IMR-90 (cell line): ENCODE measurements at places on chromosomes 5 and 9. TPM values are rescaled to one million over a fixed set of nuclear protein-coding genes. Genes with fewer than 3 reads are reported as not detected.

GRCh38 chr5:173789031-173789920, 98.9 kb upstream of the CPEB4 start:
- H3K4me1 ChIP-seq: peaks cover 10% of the 10 kb centered on the region
- H3K27ac ChIP-seq: no peak overlapping the region
- no peak overlapping the region for H3K4me3 ChIP-seq
- peak; percentile 78 for DNase-seq
- no peaks in the 10 kb centered on the region for H3K36me3 ChIP-seq
- no peaks in the 10 kb centered on the region for H3K27me3 ChIP-seq

DNA sequence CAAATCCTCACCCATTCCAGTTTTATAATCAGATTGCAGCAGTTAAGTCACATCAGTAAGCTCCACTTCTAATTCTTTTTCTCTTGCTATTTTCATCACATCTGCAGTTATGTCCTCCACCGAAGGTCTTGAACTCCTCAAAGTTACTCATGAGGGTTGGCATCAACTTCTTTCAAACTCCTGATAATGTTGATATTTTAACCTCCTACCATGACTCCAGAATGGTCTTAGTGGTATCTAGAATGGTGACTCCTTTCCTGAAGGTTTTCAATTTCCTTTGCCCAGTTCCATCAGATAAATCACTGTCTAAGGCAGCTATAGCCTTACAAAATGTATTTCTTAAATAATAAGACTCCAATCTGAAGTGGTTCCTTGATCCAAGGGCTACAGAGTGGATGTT, 53.8 kb upstream of the EDIL3 start:
- peak; percentile 2 for DNase-seq
- H3K27me3 ChIP-seq: no peaks in the 10 kb centered on the region
- peaks cover 4% of the 10 kb centered on the region; the same call in 1 of the 2 replicates for H3K4me1 ChIP-seq
- no peaks in the 10 kb centered on the region for H3K36me3 ChIP-seq

Gene FAM169A
- under 0.01 TPM in 2 replicates for total RNA-seq

GRCh38 chr5:97094579-97095317, 47.7 kb downstream of the LIX1 start:
- H3K4me1 ChIP-seq: peaks cover 2% of the 10 kb centered on the region; the same call in 1 of the 2 replicates
- H3K27ac ChIP-seq: no peak overlapping the region
- H3K4me3 ChIP-seq: no peak overlapping the region
- H3K27me3 ChIP-seq: peaks cover 24% of the 10 kb centered on the region
- no peaks in the 10 kb centered on the region for H3K36me3 ChIP-seq

- H3K27ac ChIP-seq: no peak overlapping the region
- no peaks in the 10 kb centered on the region for H3K36me3 ChIP-seq
- no peak for DNase-seq
These were observed 133.4 kb downstream of the ACTBL2 start for GRCh38 chr5:57349214-57349613.

Gene SOX30
- not detected in 2 replicates for total RNA-seq

- no peak for DNase-seq
- H3K36me3 ChIP-seq: no peaks in the 10 kb centered on the region
- no peak overlapping the region for H3K27ac ChIP-seq
These were observed 19.1 kb downstream of the GLRA1 start for GRCh38 chr5:151905557-151905961.

DNA sequence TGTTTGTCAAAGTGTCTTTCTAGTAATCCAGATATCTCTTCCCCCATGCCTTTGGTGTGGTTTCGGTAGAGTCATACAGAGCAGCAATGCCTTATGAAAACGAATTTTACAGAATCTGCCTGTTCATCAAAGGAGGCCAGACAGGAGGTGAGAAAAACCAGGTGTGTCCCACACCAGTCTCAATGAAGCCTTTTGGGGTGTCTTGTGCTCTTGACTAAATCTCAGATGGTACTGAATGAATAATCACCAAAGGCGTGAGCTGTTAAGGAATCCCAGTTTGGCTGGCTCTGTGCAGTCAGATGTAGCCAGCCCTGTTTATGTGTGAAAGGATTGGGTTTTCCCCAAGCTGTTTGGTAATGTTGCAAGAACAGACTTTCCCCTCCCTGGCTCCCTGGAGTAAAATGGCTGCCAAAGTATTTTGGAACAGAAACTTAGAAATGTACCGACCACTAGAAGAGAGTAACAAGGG, 70.8 kb upstream of the CDKN2B start:
- no peak overlapping the region for H3K27ac ChIP-seq
- no peak overlapping the region for H3K4me3 ChIP-seq
- H3K4me1 ChIP-seq: peaks cover 6% of the 10 kb centered on the region
- H3K36me3 ChIP-seq: no peaks in the 10 kb centered on the region
- H3K27me3 ChIP-seq: no peaks in the 10 kb centered on the region

DNA sequence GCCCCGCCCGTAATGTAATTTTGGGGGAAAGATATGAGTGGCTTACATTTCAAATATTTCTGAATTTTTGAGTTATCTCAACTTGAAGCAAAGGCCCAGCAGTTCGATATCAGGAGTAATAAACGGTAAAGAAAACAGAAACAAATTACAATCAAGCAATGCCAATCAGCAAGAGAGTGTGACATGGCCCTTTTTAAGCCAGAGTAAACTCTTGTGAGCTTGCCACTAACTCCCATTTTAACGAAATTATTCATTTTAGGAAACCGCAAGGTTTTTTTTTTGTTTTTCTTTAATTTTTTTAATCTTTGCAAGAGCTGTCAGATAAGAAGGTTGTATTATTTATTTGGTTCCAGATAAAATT, 17.6 kb upstream of the CDK7 start:
- H3K27me3 ChIP-seq: no peaks in the 10 kb centered on the region
- peak overlapping the region; percentile 91 for H3K4me3 ChIP-seq
- no peak for DNase-seq

DNA sequence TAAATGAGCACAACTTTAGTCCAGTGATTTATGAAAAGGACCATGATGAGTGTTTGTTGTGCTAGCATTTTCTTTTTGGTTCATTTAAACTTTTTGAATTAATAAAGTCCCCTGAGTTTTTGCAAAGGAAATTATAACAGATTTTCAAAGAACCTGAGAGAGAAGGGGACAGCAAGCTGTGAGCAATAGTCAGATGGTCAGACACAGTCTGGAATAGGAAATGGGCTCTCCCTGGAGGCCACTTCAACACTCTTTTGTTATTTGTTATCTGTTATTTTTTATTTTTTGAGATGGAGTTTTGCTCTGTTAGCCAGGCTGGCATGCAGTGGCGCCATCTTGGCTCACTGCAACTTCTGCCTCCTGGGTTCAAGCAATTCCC, 171.1 kb downstream of the ARHGEF28 start:
- H3K4me3 ChIP-seq: no peak overlapping the region
- peak overlapping the region; percentile 94 for H3K27ac ChIP-seq
- H3K4me1 ChIP-seq: peaks cover 19% of the 10 kb centered on the region
- DNase-seq: peak; percentile 48
- H3K36me3 ChIP-seq: no peaks in the 10 kb centered on the region
